NB4 (cell line): ENCODE measurements at places on chromosomes 2 and 18.

DNA sequence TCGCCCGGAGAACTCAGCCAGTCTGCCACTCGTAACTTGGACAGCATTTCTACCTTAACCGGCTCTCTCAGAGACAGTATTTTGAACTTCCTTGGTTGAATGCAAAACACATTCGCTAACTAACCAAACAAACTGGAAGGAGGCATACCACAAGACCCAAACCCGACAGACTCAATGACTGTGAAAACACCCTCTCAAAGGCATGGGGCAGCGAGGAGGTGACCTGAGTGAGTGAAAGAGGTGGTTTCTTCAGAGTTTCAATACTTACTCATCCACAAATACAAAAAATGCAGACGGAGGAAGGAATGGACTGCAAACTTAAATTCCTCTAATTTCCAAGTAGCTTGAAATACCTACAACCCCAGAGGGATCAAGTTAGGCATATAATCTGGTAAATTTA is 132.9 kb downstream of the GAREM1 start:
- no peak for DNase-seq

GRCh38 chr18:32552421-32553030 is 81.8 kb upstream of the GAREM1 start:
- DNase-seq: peak; percentile 64

DNA sequence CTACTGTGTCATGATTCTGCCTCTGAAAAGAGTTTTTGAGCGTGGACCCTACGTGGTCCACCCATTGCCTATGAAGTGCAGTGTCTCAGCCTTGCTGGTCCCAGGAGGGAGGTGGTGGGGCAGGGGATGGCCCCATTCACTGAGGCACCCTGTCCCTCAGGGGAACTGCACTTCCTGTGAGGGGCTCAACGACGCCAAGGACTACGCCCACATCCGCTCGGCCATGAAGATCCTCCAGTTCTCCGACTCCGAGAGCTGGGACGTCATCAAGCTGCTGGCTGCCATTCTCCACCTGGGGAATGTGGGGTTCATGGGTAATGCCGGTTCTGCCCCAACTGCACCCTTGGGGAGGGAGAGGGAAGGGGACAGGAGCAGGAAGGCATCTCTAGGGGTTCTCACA is 42.5 kb downstream of the MYO7B start:
- peak; percentile 68 for DNase-seq

DNA sequence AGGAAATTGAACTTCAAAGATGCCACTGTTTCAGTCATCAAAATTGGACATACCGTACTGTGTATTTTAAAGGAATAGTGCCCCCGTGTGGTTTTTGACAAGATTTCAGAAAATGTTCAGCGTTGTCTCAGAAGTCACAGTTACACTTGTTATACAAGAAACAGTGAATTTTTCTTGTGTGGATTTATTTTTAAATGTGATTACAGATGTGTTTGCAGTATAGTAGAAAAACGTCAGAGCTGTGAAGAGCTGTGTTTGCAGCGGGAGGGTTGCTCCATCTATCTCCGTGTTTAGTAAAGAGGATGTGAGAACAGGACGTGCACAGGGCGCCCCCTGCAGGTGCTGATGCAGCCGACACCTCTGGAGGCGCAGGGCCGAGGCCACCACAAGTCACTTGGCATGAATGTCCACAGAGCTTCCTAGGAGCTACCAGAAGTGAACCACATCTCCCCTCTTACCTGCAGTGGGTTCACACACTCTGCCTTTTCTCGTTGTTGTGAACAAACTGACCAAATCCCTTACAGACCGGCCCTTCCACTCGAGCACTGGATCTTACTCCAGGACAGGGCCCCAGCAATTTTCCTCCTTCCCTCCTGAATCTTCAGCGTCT is 73.1 kb downstream of the CACNB4 start:
- peak; percentile 87 for DNase-seq

DNA sequence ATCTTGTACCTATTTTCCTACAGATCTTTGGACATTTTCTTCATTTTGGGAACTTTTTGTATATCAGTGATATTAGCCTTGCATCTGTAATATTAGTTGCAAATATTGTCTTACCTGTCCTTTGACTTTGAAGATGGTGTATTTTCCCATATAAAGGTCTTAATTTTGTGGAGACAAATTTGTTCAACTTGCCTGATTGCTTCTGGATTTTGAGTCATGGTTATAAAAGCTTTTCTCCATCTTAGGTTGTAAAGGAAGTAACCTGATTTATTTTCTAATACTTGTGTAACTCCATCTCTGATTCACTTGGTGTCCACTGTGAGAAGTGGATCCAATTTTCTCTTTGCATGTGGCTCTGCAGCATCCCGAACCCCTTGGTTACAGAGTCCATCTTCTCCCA is 97.7 kb upstream of the OTOS start:
- DNase-seq: no peak

- DNase-seq: no peak
These were observed 67.7 kb downstream of the FAM210A start for GRCh38 chr18:13658436-13659204.

- DNase-seq: no peak
These were observed 59.5 kb upstream of the NCKAP5 start for GRCh38 chr2:133627741-133628140.
